Stromal cell of bone marrow (primary cell): ENCODE measurements at places on chromosomes 2 and 18.
A peak's percentile ranks its signal among the peaks of the same experiment; 100 is the strongest.

DNA sequence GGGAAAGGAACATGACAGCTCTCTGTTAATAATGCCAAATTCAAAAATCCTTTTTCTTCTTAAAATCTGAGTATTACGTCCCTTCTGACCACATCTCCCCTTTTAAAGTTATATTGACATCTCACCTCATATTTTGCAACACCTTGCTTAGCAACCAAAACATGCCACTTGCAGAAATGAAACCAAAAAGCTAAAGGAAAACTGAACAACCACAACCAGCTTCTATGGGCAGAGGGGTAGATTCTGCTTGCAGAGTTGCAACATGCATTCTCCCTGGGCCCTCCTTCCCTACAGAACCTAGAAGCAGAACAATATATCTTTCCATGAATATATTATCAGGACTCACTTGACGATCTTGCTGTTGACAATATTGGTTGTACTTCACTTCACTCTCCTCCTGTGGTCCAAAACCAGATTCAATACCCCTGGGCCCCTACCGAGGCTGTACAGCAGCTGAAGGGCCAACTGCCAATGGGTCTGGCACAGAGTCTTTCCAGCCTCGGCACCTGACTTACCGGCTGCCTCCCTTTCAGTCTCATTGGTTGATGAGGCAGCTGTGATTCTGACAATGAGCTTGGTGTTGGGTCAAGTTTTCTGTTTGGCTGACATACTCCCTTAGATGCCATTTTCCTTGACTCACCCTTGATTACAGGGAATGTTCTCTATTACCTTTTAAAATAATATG, 616.6 kb downstream of the ZEB2 start:
- no peak for DNase-seq

GRCh38 chr2:44638649-44639048, 276.9 kb downstream of the CAMKMT start:
- DNase-seq: no peak

DNA sequence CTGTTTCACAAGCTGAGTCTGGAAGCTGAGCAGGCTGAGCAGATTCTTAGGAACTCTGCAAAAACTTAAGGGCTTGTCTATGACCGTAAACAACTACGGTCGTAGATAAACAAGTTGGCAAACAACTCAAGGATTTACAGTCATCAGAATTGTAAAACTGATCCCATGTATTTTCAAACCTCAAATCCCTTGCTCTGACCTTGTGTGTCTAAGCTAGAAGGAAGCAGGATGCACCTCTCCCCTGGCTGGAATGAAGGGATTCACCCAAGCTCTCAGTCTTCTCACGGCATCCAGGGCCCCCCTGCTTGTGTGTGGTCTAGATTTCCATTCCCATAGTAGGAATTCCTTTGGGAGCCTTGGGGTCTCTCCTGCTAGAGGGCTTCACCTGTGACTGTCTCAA, 12.4 kb upstream of the IL1RN start:
- DNase-seq: no peak

GRCh38 chr2:173989884-173990215, 24.7 kb upstream of the SP3 start:
- no peak for DNase-seq

- DNase-seq: no peak
Observed at GRCh38 chr2:98382086-98382485, 35.8 kb downstream of the CNGA3 start.

GRCh38 chr2:42224422-42225067, 55.4 kb downstream of the EML4 start:
- no peak for DNase-seq

- peak; percentile 64 for DNase-seq
Observed at GRCh38 chr2:234548695-234549420, 52.0 kb upstream of the ARL4C start.

DNA sequence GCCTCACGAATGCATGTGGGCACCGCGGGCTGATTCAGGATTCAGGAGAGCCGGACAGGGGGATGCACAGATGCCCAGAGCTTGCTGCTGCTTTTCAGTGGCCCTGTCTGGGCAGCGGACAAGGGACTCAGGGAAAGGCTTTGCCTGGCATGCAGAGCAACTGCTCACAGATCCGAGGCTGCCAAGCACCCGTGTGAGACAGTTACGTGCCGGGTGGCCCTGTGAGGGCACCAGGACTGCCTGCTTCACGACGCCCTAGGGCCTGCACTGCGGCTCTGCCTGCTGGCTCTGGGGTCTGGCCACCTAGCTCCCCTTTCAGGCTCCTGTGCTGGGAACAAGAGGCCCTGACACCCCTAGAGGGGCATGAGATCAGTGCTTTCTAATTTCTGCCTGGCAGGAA, 221.4 kb upstream of the PXDN start:
- no peak for DNase-seq
